ENCODE measurements at places on chromosomes 2 and 18. TPM values are rescaled to one million over a fixed set of nuclear protein-coding genes. Genes with fewer than 3 reads are reported as not detected.

- no peak for DNase-seq
Observed at GRCh38 chr2:25566694-25567093, 106.7 kb downstream of the DTNB start.

GRCh38 chr2:219852626-219853025, 225.2 kb downstream of the SLC4A3 start:
- DNase-seq, result no peak

DNA sequence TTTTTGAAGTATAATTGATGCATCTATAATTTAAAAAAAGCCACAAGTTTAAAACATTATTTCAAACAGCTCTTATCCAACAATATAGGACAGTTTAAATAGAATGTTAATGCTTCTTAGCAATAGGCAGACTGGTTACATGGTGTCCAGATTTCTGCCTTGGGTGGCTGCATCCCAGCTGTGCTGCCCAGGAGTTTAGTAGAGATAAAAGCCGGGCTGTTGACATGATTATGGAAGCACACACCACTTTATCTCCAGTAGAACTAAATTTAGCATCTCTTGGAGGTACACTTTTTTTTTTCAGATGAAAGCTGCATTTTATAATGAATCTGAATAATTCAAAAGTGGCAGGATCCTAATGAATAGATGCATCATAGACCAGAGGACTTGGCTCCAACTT, 309.7 kb downstream of the PLCL1 start:
- DNase-seq, result no peak

GRCh38 chr2:170814533-170815230, 2.0 kb upstream of the GAD1 start:
- DNase-seq, result peak; percentile 53

DNA sequence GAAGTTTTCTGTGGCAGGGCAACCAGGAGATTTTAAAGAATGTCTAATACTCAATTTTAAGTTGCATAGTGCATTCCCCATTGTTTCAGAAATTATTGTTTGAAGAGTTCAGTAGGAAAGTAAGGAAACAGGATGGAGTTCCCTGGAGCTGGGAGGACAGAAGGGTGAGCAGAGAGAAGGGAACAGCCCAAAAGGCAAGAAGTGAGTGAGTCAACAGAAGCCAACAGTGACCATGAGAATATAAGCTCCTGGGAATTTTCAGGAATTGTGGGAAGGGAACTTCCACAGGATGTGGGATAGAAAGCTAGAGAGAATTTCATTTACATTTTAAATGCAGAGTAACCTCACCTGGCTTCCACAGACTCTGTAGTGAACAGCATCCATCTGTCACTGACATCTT, 268.1 kb upstream of the ATP5MC3 start:
- no peak for DNase-seq

Gene SCN7A
- total RNA-seq, result 0.19 TPM
